Right lung (tissue), 10 donors: ENCODE measurements at places on chromosomes 16 and 17. TPM values are rescaled to one million over a fixed set of nuclear protein-coding genes. Genes with fewer than 3 reads are reported as not detected.

GRCh38 chr16:17222871-17223401 is 247.8 kb downstream of the XYLT1 start:
- DNase-seq: no peak

DNA sequence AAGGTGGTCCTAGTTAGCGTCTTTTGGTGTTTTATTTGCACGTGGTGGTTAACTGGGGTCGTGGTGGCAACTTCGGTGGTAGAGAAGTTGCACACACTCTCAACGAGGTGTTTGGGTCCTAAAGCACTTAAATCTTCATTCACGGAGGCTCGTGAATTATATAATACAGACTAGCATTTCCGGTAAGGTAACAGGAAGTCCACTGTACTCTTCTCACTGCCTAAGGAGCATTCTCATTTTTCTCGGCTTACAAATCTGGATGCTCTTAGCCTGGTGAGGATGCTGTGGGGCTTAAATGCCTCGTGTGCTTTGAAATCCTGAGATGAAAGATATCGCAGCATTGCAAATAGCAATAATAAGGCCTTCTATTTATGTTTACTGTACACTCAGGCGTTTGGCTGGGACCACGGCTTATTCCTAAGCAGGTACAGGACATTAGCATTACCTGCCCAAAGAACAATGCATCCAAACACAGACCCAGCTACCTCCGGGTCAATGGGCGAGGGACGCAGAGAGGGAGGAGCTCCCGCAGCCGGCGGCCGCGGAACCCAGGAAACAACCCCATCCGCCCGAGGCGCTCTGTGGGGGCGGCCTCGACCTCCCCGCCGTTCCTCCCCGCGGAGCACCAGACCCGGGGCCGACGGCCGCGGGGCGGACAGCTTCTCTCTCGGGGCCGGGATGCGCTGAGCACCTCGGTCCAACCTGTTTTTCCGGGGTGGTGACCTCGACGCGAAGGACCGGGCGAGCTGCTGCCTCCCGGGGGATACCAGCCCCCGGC is 856 bp downstream of the DNAJA2 start:
- no peak for DNase-seq

GRCh38 chr16:47018223-47018891 is 44.9 kb upstream of the DNAJA2 start:
- DNase-seq: no peak

DNA sequence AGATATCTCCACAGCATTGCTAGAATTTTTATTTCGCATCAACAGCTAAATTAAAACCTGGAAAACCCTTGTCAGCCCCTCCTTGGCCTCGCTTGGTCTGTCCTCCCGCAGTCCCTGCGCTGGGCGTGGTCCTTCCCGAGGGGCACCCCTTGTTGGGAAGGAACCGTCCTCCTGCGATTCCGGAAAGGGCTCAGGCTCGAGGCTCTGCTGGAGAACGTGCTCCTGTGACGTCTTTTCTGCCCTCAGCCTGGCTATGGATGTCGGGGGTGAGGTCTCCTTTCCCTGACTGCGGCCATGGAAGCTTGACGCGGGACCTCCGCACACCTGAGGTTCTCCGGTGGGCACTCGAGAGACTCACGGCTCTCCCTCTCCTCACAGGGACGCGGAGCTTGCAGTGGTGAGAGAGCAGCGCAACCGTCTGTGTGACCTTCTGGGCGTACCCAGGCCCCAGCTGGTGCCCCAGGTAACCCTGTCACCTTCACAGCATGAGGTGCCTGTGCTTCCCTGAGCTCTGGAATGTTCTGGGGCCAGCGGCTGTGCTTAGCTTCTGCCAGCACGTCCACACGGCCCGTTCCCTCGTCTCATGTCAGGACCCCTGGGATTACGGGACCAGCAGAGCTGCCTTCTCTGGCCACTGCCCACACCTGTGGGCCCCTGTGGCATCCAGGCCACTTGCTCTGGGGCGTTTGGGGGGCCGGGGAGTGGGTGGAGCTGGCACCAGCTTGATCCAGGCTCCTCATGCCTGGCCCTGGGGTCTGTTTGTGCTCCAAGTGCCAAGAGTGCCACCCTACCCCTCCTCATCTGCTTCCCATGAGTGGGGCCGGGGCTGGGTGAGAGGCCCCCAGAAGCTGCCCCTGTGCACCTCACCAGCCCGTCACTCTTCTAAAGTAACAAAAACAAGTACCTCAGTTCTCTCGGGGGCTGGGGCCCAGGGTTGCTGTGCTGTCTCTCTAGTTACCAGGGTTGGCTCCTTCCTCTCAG is 101.5 kb upstream of the ZNF750 start:
- no peak for DNase-seq

GRCh38 chr16:52515068-52515671 is 31.8 kb downstream of the TOX3 start:
- no peak for DNase-seq

- DNase-seq: no peak
These were observed 653 bp downstream of the FANCA start for GRCh38 chr16:89815639-89816348.

The TMEM97 gene
- 42.1 TPM for polyA plus RNA-seq

The XYLT1 gene
- 7.2 TPM for polyA plus RNA-seq
